ENCODE measurements at places on chromosomes 12 and 14.

DNA sequence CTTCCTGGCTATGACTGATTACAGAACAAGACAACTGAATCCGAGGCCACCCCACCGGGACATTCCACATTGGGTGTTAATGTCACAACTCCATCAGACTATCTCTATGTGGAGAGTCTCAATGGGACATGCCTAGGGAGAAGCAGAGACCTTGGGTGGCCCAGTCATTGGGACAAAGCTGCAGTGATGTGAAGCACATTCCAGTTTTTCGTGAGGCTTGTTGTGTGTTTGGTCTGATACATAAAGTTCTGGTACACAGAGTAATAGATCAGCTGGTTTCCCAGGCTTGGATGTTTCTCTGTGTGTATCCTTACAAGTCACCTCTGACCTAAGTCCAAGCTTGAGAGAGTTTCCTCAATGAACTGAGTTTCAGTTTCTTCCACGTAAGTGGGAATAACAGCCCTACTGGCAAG, 42.3 kb downstream of the CPM start:
- DNase-seq, result no peak

DNA sequence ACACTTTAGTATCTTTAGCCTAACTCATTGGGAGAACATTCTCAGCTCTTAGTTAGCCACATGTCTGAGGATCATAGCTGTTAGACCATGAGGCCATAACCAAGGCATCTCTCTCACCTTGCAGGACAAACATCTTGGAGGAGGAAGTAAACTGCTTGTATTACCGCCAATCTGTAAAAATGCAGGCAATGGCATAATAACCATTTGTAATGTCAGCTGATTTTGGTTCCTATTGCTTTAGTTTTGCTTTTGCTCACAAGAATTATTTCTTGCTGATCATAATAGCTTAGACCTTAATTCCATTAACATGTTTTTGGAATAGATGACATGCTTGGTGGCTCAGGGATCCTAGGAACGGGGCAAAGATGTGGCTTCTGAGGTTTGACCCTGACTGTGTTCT, 16.4 kb upstream of the GSG1 start:
- DNase-seq, result no peak

- no peak for DNase-seq
These were observed 107.9 kb downstream of the PTPRQ start for GRCh38 chr12:80551897-80552296.

GRCh38 chr14:60175255-60175902, 10.2 kb upstream of the DHRS7 start:
- DNase-seq, result no peak

DNA sequence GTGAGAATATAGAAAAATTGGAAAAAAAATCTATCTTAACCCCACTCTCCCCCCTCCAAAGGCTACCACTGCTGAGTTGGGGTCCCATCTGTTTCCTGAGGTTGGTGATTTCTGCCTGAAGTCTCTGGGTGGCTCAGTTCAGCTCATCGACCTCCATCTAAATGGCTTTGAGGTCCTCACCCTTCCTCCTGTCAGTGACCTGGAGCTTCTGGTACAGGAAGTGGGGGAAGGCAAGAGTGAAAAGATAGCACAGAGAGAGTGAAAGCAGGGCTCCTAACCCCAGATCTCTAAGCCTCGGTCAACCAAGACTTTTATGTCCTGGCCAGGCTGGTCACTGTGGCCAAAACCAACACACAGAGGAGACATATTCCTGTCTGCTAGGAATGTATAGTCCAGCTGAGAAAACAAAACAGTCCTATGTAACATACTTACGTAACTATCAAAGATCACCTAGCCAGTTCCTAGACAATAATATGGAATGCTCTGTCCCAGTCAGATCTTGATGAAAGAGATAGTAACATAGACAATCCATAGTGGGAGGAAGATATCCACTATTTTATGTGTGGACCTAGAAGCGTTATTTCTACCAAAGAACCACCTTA, 12.3 kb upstream of the KRT73 start:
- no peak for DNase-seq

DNA sequence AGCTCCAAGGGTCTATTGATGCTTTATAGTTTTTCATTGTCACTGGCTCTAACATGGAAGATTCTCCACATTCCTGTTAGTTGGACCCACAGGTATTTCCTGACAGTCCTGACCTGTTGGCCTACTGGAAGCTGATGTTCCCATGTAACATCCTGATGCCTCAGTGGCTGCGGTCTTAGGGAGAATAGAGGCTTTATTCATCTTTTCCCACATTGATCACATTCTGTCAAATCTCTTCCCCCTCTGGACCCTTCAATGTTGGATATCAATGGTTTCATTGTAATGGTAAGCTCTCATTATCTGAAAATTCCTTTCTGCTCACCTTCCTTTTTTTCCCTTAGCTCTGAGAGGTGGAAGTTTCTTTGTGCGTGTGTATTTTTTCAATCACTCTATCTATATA, 280.9 kb upstream of the TBX3 start:
- no peak for DNase-seq

DNA sequence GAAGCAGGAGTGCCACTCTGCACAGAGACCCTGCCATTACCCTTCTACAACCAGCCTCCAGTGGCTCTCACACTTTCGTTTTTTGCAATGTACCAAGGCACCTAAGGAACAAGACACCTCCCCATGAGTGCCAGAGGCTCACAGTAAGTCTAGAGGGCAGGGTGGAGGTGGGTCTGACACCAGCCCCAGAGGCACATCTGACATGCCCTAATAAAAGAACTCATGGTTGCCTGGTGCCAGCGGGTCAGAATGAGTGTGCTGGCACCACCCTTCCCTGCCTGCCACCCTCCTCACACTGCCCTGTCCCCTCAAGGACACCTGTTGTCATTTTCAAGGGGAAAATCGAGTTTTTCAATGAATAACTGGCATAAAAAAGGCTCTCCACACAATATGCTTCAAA, 161.2 kb downstream of the FOXN3 start:
- DNase-seq, result no peak

GRCh38 chr14:32473464-32473855, 144.4 kb downstream of the AKAP6 start:
- no peak for DNase-seq

GRCh38 chr12:7951671-7952070, 15.7 kb upstream of the SLC2A3 start:
- no peak for DNase-seq

Measured in stimulated activated CD8-positive, alpha-beta memory T cell treated with anti-CD3 and anti-CD28 coated beads, Interleukin-7, amount 100 ng/mL, for 1 hour (primary cell).